ENCODE measurements at places on chromosomes 3 and 15. TPM values are rescaled to one million over a fixed set of nuclear protein-coding genes. Genes with fewer than 3 reads are reported as not detected.

Gene GPR15
- polyA plus RNA-seq: not detected

Gene DAZL
- not detected for polyA plus RNA-seq

Gene ZBBX
- 10.8 TPM for polyA plus RNA-seq

Gene ARRDC4
- 7.8 TPM for polyA plus RNA-seq

Gene SHISA5
- 28.2 TPM for polyA plus RNA-seq

Gene PARP3
- 2.5 TPM for polyA plus RNA-seq

Gene DOCK3
- 8.6 TPM for polyA plus RNA-seq

Gene GPR62
- polyA plus RNA-seq: not detected

Gene ZCWPW2
- polyA plus RNA-seq: 4.8 TPM

Gene IGF2BP2
- not detected for polyA plus RNA-seq

Gene GRK7
- polyA plus RNA-seq: not detected

Gene C3orf22
- not detected for polyA plus RNA-seq

Gene CHRM5
- polyA plus RNA-seq: not detected

Gene GHRL
- not detected for polyA plus RNA-seq

Gene EFHB
- 0.32 TPM for polyA plus RNA-seq

Gene MOBP
- 2.7 TPM for polyA plus RNA-seq
